ENCODE measurements at places on chromosomes 6 and 20. TPM values are rescaled to one million over a fixed set of nuclear protein-coding genes. Genes with fewer than 3 reads are reported as not detected.

The BPI gene
- not detected for total RNA-seq

The GABRR2 gene
- not detected for total RNA-seq

The RAD21L1 gene
- not detected for total RNA-seq

The RBBP9 gene
- 12.0 TPM for total RNA-seq

The CCND3 gene
- 24.2 TPM for total RNA-seq

All from H9 (cell line).